ENCODE measurements at places on chromosomes 1 and 21. TPM values are rescaled to one million over a fixed set of nuclear protein-coding genes. Genes with fewer than 3 reads are reported as not detected.

DMRTA2 gene
- total RNA-seq: not detected

AKR7A3 gene
- total RNA-seq: 0.45 TPM

PIGK gene
- 56.4 TPM for total RNA-seq

NBPF9 gene
- 27.6 TPM for total RNA-seq

Measured in chondrocyte (in vitro differentiated cells).